ENCODE measurements at places on chromosomes 4 and X. TPM values are rescaled to one million over a fixed set of nuclear protein-coding genes. Genes with fewer than 3 reads are reported as not detected.

RASSF6 gene
- total RNA-seq = 1.6 TPM

ARHGEF6 gene
- 9.5 TPM for total RNA-seq

DNA sequence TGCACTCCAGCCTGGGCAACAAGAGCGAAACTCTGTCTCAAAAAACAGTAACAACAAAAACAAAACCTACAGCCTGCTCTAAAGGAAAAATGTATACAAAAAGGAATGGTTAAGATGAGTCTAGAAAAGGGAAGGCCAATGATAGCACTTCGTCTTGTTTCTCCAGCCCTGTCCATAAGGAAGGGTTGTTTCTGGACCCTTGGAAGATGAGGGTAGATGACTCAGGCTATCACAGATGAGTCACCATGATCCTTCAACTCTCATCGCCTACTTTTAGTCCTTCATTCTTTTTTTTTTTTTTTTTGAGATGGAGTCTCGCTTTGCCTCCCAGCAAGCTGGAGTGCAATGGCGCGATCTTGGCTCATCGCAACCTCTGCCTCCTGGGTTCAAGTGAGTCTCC lies 8.8 kb downstream of the PLA2G12A start:
- DNase-seq = no peak

SLIT2 gene
- total RNA-seq = 6.9 TPM

GRCh38 chr4:101393256-101393655 lies 45.9 kb upstream of the PPP3CA start:
- no peak for DNase-seq

GRCh38 chrX:48068096-48068887 lies 3.1 kb downstream of the ZNF630 start:
- no peak for DNase-seq

DNA sequence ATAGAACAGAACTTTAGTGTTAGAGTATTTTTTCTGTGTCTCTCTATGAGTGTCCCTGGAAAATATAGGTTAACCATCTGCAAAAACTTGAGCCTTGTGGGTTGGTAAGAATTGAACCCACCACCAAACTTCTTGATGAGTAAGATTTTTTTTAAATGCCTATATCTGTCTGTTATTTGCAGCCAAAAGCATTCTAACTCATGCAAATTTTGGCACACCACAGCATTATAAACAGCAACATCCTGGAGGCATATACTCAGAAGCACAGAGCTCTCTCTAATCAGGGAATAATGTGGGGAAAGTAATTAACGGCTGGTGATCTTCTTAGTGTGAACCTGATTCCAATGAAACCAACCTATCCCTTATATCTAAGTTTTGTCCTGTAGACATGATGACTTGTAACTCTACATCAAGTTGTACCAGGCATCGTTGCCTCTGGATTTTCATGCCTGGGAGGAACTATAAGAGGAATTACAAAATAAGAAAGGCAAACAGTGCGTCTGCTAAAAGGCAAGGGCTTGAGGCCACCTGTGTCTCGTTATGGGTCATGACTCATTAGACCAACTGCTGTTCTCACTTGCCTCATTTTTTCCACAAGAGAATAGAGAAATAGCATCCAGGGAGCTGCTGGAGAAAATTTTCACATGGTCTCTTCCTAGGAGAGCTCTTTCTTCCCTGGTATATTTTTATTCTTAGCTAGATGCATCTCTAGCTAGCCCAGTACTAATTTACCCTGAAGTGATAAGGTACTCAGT lies 202.4 kb downstream of the CHIC2 start:
- DNase-seq = peak; percentile 38

GRCh38 chrX:78997870-78998558 lies 52.8 kb downstream of the P2RY10 start:
- no peak for DNase-seq

HSFX3 gene
- total RNA-seq = not detected

ASMT gene
- not detected for total RNA-seq

GRCh38 chr4:153084980-153085630 lies 119.1 kb upstream of the TRIM2 start:
- DNase-seq = peak; percentile 67

SLC25A43 gene
- total RNA-seq = 6.6 TPM

EXOC1L gene
- not detected for total RNA-seq

- DNase-seq = no peak
Observed at GRCh38 chrX:40058719-40059118, 39.0 kb downstream of the BCOR start.

NPY5R gene
- 0.69 TPM for total RNA-seq

VCX3A gene
- not detected for total RNA-seq

FREM3 gene
- total RNA-seq = not detected

DNA sequence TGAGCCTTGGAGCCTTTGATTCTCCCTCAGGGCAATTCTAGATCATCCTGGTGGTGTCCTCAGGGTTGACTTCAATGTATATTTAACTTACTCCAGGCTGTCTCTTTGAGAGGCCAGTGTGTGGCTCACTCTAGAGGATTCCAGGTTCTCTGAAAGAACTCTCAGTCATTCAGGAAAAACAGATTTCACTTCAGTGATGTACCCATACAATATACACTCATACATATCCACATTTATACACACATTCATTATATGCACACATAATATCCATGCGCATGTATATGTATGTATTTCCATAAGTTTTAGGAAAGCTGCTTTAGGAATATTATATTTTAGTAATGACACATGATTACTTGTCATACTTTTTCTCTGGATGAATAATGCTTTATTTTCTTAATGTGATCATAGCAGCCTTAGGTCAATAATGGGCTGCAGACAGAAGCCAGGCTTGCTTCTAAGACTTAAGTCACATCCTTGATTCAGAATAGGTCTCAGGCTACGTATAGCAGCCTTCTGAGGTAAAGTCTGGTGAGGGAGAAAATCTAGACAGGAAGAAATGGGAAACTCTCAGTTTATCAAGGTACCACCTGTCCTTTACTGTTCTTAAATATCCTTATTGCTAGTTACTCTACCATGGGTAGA lies 397.0 kb downstream of the GPAT3 start:
- DNase-seq = no peak

HS3ST1 gene
- total RNA-seq = 17.0 TPM

ITM2A gene
- 268 TPM for total RNA-seq

VCX gene
- total RNA-seq = not detected

DNA sequence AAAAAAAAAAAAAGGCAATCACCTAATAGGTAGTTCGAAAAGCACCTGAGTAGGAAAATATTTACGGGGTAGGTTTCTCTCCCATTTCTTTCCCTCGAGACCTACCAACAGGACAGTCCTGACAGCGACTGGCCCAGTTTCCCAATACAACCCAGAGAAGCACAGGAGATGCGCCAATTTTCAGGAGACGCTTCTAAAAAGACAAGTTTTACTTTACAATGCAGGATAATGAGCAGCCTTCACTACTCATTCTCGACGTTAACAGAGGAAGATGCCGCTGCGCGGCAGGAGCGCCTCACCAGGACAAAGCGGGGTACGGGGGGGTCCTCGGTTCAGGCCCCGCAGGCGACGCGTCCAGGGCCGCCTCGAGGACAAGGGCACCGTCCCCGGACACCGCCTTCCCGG lies 708 bp downstream of the BCLAF3 start:
- no peak for DNase-seq

DNA sequence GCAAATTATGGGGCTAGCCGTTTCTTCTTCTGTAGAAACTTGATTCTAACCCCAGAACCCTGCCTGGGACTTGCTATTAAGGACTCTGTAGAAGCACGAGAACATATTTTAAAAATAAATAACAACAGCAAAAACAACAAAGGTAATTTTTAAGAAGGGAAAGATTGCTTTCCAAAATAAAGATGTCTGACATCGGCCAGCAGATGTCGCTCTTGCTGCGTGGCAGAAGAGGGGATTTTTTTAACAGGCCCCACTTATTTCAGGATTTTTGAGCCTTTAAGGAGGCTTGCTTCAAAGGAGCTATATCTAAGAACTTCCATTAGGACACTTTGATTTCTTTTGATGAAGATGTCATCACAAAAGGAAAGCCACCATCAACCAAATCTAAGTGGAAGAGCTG lies 62.8 kb upstream of the EGFL6 start:
- DNase-seq = peak; percentile 62

- no peak for DNase-seq
Observed at GRCh38 chrX:25558137-25558536, 542.4 kb upstream of the ARX start.

CABS1 gene
- total RNA-seq = not detected

SLC49A3 gene
- 5.2 TPM for total RNA-seq

DNA sequence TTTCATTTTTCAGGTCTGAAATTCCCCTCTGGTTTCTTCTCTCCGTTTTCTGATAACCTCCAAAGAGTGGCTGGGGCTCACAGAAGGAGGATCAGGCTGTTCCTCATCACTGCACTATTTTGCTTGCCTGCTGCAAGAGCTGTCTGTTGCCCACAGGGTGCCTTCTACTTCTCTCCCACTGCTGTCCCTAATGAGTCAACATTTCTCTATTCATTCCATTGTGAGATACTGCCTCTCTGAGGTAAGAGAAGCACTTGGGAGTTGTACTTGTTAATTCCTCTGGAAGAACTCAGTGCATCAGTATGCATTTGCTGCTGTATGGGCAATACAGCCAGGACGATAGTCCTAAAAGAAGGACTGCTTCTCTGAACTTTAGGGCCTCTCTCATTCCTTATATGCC lies 34.8 kb downstream of the CT47B1 start:
- no peak for DNase-seq

DNA sequence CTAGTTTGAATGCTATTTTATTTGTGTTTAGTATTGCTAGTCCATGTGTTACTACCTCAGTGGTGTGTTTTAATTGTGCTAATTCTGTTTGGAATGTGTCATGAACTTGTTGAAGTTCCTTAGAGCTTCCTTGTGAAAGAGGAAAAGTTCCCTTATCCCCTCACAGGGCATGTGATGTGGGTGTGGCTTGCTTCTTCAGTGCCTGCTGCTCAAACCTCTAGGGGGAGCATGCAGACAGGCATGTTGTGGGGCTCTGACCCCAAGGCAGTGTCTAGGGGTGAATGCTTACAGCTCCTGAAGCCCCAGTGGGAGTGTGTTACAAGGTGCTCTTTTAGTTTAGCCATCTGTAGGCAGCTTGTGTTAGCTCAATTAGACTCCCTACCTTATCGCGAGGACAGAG lies 86.5 kb downstream of the MAGED4 start:
- no peak for DNase-seq

ADAM29 gene
- not detected for total RNA-seq

DNA sequence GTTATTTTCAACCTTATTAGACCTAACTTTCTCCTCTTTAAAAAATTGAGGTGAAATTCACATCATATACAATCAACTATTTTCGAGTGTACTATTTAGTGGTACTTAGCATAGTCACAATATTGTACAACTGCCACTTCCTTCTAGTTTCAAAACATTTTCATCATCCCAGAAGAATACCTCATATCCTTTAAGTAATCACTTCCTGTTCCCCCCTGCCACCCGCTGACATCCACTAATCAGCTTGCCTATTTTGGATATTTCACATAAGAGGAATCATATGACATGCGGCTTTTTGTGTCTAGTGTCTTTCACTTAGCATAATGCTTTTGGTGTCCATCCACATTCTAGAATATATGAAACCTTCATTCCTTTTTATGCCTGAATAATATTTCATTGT lies 10.0 kb upstream of the PPA2 start:
- DNase-seq = no peak

DNA sequence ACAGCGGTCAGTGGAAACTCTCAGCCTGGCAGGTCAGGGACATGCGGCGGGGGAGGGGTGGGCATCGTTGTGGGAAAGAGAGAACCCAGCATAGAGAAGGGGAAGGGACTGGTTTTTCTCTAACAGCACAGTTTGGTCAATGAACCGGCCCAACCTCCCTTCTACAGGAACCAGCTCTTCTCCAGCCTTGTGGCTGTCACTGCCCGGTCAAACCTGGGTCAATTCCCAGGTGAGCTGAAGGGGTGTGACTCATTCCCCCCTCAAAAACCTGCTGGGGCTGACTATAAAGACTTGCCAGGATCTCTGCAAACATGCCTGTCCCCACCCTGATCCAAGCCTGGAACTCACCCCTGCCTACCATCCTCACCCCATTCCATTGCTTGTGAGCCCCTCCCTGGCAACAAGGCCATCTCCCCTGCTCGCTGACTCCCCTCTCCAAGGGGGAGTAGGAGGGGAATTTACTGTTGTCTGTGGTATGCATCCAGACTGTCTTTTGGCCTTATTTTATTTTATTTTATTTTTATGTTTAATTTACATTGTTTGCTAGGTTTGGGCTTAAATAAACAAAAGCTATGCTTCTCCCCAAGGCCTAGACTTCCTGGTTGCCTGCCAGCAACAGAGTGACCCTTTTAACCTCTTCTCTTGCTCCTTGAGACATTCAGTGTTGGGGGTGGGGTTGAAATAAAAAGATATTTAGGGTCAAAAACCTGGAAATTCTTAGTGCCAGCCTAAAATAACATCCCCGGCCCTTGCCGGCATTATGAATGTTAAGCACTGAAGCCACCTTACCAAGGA lies 49.6 kb downstream of the TSC22D3 start:
- DNase-seq = peak; percentile 56

DNA sequence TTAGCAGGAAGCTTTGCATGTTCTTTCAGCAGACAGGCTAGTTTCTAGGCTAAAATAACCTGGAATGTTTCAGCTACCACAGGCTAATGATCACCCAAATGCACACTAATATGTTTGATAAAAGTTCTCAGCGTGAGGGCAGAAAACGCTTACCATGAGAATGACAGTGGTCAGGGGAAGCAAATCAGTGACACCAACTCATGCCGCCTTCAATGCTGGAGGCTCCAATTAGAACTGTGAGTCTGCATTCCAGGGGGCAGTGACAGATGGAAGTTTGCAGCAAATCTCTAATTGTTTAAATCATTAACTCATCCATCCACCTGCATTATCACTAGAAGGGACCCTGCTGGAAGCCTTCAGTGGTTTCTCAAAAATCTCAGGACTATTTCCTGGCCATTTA lies 43.2 kb downstream of the ANOS1 start:
- DNase-seq = no peak

GRCh38 chrX:66676990-66677389 lies 38.1 kb upstream of the EDA2R start:
- no peak for DNase-seq

GRCh38 chr4:74942251-74942917 lies 9.5 kb downstream of the PARM1 start:
- DNase-seq = no peak

DNA sequence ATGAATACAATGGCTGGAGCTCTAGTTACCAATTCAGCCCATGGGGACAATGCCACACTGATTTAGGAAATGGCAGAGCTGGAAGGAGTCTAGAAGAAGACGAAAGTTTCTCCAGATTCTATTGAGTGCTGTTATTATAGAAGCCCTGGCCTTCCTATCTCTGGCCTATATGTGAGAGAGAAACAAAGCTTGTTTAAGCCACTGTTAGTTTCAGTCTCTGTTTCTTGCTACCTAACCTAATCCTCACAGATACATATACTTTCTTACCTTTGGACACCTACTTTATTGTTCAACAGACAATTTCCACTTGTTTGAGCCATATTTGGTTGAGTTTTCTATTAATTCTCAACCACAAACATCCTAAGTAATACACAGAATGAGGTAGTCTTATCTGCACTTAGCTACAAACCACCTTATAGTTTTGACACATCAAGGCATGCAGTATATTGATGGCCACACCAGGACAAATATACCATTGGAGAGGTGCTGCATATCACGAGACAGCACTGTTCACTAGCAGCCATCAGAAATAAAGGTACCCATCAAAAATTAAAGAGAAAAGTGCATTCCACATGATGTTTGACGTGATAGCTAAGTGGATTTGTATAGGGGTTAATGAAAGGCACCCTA lies 190.2 kb downstream of the SMIM20 start:
- no peak for DNase-seq

TMPRSS11F gene
- total RNA-seq = not detected

VSIG4 gene
- 13.7 TPM for total RNA-seq
